ENCODE measurements at places on chromosomes 6 and 20.
A peak's percentile ranks its signal among the peaks of the same experiment; 100 is the strongest.

- DNase-seq = no peak
Measured at GRCh38 chr20:10675450-10675848, 1.6 kb upstream of the JAG1 start.

DNA sequence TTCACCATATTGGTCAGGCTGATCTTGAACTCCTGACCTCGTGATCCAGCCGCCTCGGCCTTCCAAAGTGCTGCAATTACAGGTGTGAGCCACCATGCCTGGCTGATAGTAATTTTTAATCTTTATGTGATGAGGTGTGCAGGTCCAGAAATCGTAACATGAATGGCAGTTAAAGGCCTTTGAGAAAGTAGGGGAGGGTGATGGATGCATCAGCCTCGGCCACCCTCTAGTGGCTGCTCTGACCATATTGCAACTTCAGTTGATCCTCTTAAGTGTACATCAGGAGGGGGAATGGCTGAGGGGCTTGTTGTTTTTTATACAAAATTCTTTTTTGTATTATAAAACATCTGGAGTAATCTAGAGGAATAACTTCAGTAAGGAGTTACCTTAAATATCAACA is 193.0 kb downstream of the ZFAND3 start:
- peak; percentile 70 for DNase-seq

GRCh38 chr6:69349771-69350170 is 447.0 kb downstream of the LMBRD1 start:
- peak; percentile 0 for DNase-seq

GRCh38 chr20:40160097-40160550 is 528.9 kb downstream of the MAFB start:
- DNase-seq = peak; percentile 82

GRCh38 chr20:31566658-31567379 is 38.3 kb upstream of the ID1 start:
- peak; percentile 77 for DNase-seq

- DNase-seq = no peak
Measured at GRCh38 chr6:111540681-111541025, 57.6 kb upstream of the REV3L start.

GRCh38 chr20:4780245-4780644 is 58.5 kb downstream of the PRND start:
- DNase-seq = no peak

GRCh38 chr20:63344616-63345327 is 16.4 kb downstream of the CHRNA4 start:
- DNase-seq = no peak

- DNase-seq = no peak
Measured at GRCh38 chr20:6626805-6627204, 140.7 kb upstream of the BMP2 start.

DNA sequence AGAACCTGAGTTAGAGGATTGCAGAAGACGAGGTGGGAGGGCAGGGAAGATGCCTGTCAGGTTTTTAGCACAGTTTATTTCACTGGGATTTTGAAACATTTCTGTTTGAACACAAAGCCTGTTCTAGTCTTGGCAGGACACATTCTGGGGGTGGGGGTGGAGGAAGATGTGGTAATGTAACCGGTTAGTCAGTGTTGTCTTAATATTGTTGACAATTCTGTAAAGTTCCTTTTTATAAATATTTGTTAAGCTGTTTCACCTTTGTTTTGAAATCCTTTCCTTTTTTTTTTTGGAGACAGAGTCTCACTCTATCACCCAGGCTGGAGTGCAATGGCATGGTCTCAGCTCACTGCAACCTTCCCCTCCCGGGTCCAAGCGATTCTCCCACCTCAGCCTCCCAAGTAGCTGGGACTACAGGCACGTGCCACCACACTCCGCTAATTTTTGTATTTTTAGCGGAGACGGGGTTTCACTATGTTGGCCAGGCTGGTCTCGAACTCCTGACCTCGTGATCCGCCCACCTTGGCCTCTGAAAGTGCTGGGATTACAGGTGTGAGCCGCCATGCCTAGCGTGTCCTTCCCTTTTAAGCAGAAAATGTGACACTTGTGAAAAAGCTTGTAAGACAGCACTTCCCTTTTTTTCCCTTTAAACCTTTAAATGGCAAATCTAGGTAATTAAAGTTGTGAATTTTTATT is 20.2 kb downstream of the SLC9A8 start:
- DNase-seq = no peak

GRCh38 chr6:126266664-126267063 is 73.3 kb upstream of the CENPW start:
- no peak for DNase-seq

- DNase-seq = no peak
Measured at GRCh38 chr20:57564180-57564802, 3.4 kb downstream of the PCK1 start.

GRCh38 chr20:57381596-57382503 is 9.3 kb upstream of the RBM38 start:
- peak; percentile 94 for DNase-seq

- DNase-seq = no peak
Measured at GRCh38 chr6:17565399-17565798, 34.7 kb upstream of the FAM8A1 start.

DNA sequence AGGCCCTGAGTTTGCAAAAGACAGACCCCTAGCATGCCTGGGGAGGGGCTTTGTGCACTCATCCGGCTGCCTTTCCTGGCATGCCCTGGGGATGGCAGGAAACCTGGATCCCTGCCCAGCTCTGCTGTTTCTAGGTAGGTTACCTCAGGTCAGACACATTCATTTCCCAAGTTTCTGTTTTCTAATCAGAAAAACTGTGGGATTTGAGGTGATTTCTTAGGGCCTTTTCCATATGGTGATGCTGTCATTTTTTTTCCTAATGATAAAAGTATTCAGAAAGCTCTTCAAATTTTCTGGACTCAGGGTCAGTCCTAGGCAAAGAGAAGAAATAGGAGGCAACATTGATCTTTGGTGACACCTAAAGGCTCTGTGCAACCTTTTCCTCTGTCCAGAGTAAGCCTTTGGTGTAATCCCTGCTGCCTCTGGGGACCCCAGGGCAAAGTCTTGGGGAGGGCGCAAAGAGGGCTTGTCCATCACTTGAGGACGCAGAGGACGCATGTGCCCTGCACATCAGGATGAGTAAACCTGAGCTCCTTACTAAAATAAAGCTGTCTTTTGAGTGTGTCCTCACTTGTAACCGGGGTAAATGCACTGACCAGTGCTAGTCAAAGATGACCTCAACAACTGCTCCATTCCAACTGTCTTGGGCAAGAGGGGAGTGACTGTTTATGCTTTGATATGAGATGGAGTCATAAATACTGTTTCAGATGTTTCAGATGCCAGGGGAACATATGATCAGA is 13.5 kb upstream of the TRAM2 start:
- peak; percentile 81 for DNase-seq

- DNase-seq = peak; percentile 30
Measured at GRCh38 chr6:87660226-87660911, 41.7 kb downstream of the AKIRIN2 start.

DNA sequence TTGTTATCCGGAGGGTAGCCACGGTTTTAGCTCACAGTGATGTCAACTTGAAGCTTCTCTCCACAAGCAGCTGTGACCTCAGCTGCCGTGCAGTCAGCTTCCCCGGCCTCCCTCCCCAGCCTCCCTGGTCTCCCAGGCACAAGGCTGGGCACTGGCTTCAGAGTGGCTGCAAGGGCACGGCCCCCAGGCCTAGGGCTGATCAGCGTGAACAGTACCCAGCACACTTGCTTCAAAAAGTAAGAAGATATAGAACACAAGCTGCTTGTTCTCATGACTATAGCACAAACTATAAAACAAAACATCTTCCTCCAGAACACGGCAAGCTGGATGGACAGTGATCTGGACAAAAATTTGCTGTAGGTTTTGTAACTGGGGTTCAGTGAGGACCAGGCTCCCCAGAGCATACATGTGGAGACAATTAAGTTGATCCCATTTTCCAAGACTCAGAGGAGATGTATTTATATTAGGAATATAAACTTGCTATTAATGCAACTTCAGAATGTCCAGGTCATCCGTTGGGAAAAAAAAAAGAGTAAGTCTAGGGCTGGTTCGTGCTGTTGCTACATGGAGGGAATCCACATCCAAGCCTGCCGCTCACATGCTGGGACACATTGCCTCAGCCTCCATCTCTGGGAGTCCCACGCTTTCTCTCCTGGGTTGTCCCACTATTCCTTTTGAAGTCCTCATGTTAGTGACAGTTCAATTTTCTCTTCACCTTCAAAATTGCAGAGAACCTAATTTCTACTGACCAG is 199.4 kb upstream of the THBS2 start:
- peak; percentile 10 for DNase-seq

DNA sequence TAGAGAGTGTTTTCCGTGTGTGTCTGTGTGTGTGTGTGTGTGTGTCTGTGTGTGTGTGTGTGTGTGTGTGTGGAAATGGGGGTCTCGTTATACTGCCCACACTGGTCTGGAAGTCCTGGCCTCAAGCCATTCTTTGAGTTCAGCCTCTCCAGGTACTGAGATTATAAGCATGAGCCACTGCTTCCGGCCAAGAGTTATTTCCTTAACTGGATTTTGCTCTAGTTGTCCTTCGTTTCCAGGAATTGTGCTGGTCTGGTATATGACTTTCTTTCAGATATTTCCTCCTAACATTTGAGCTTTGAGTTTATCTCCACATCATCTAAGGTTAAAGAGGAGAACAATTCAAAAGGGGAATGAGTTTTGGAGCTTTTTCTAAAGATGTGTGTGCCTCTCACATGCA is 124.8 kb downstream of the SH3BGRL2 start:
- DNase-seq = no peak

GRCh38 chr6:135728589-135728988 is 122.9 kb upstream of the PDE7B start:
- DNase-seq = no peak

- DNase-seq = no peak
Measured at GRCh38 chr6:166365221-166365620, 17.5 kb downstream of the MPC1 start.

- DNase-seq = no peak
Measured at GRCh38 chr20:56842056-56842455, 212.9 kb downstream of the TFAP2C start.

DNA sequence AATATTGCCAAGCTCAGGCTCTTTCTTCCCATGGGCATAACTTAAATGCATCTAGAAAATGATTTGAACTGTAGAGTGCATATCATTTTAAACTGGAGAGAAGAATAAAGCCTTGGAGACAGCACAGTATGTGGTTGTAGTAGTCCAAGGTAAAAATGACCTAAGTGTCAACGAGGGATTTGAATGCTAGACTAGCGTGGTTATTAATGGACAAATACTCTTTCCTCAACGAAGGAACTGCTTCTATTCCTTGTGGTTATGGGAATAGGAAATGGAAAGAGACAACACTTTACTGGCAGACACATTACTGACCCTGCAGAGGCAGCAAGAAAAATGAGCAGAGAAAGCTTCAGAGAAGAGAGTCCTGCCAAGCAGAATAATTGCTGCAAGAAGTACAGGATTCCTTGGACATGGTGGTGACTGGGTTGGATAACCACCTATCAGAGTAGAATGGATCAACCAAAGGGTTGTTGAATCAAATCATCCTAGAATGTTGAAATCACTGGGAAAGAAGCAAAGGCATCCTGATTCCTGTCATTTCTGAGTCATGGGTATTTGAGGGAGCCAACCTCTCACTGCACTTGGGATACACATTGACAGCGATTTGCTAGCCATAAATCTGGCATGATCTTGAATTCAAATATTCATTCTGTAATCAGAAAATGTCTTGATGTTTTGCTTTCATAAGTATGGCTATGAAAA is 258.1 kb upstream of the EPHA7 start:
- DNase-seq = no peak

- DNase-seq = no peak
Measured at GRCh38 chr6:144139817-144140216, 10.5 kb upstream of the STX11 start.

DNA sequence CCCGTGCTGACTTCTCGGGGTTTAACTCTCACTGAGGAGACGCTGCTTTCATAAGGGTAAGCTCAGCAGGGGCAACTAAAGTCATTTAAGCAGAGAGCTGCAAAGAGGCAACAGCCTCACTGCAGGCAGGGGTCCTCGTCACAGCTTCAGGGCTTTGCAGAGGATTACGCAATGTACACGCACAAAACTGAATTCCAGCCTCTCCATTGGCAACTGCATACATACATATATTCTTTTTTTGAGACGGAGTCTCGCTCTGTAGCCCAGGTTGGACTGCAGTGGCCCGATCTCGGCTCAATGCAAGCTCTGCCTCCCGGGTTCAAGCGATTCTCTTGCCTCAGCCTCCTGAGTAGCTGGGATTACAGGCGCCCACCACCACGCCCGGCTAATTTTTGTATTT is 2.4 kb downstream of the GMEB2 start:
- DNase-seq = peak; percentile 70

GRCh38 chr6:91710342-91710741 is 1123.5 kb upstream of the MAP3K7 start:
- peak; percentile 5 for DNase-seq

DNA sequence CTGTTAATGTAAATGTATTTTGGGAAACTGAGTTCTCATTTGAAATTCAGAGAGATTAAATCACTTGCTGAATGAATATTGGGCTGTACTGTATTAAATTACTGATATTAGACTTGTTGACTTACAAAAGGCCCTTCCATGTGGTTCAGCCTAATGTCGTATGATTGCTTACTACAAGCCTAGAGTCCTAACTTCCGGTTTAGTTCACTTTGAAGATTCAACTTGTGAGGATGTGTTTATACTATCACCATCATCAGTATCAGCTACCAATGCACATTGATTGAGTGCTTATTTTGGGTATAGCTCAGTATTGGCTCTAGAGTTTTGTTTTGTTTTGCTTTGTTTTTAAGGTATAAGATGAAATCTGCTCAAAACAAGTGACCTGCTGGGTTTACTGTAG is 48.3 kb downstream of the FAM217A start:
- no peak for DNase-seq

- peak; percentile 88 for DNase-seq
Measured at GRCh38 chr6:27565839-27566779, 93.2 kb upstream of the ZNF184 start.

DNA sequence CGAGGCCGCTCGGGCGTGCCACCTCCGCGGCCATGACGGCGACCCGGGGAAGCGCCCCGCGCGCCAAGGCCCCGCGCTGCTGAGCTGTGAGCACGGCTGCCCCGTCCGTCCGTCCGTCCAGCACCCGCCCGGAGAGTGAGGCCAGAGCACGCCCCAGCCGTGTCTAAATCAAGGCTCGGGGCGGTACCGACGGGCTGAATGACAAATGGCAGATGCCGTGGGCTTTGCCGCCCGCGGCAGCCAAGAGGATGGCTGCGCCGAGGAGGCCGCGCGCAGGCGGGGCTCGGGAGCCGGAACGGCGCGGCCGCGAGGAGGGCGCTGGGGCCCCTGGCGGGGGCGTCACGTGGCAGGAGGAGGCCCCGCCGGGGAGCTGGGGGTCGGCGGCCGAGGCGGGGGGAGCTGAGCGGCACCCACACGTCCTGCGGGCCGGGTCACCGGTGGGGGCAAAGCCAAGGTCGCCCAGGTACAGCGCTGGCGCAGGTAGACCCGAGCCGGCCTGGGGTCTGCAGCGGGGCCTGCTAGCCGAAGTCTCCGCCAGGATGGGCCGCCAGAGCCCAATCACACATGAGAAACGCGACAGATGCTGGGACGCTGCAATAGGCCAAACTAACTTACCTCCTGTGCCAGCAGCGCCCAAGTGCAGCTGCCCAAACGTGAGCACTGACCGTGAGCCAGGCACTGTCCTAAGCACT is at the start of gene PLAGL1:
Gene PLAGL1, minus strand, starts transcription at position 140 of the 692 bp plus-strand sequence. CDS start 60,123 bp downstream, outside the sequence.
- peak; percentile 72 for DNase-seq
